ENCODE measurements at places on chromosomes 12 and 14.
A peak's percentile ranks its signal among the peaks of the same experiment; 100 is the strongest.

- DNase-seq: no peak
Observed at GRCh38 chr12:112408621-112409020, 784 bp downstream of the RPL6 start.

- no peak for DNase-seq
Observed at GRCh38 chr14:59292028-59292427, 103.6 kb downstream of the DAAM1 start.

GRCh38 chr12:130655010-130655409, 61.1 kb downstream of the RIMBP2 start:
- no peak for DNase-seq

DNA sequence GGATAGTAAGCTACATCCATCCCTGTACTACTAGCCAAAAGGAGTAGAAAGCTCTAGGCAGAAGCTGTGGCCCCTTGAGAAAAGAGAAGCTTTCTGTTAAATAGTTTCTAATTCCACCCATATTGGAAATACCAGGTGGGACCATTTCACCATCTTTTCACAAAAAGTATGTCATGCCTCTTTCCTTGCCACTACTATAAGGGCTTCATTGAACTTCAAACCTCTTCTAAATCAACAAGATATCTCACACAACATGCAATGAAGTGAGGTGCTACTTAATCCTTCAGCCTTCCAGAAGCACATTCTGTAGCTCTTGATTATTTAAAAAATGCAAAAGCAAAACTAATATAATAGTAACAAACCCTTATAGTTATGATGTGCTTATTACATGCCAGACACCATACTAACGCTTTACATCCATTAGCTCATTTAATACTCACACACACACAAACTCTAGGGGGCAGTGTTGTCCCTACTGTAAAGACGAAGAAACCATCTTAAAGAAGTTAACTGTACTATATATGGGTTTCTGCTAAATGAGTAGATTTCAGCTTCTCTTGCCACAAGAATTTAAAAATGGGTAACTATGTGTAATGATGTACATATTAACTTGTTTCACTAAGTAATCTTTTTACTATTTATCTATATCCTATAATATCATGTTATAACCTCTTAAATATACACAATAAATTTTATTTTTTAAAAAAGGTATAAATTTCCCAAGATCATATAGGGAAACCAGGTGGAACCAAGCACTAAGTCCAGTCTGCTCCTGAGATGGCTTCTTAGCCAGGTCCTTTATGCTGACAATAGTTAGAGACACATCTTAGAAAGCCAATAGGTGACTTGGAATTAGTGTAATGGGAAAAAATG, 124.4 kb downstream of the RPS29 start:
- no peak for DNase-seq

- no peak for DNase-seq
Observed at GRCh38 chr12:55777856-55778255, 34.9 kb downstream of the GDF11 start.

GRCh38 chr14:104877806-104878550, 12.9 kb downstream of the CEP170B start:
- no peak for DNase-seq

GRCh38 chr14:77305696-77306095, 15.0 kb downstream of the POMT2 start:
- peak; percentile 55 for DNase-seq

DNA sequence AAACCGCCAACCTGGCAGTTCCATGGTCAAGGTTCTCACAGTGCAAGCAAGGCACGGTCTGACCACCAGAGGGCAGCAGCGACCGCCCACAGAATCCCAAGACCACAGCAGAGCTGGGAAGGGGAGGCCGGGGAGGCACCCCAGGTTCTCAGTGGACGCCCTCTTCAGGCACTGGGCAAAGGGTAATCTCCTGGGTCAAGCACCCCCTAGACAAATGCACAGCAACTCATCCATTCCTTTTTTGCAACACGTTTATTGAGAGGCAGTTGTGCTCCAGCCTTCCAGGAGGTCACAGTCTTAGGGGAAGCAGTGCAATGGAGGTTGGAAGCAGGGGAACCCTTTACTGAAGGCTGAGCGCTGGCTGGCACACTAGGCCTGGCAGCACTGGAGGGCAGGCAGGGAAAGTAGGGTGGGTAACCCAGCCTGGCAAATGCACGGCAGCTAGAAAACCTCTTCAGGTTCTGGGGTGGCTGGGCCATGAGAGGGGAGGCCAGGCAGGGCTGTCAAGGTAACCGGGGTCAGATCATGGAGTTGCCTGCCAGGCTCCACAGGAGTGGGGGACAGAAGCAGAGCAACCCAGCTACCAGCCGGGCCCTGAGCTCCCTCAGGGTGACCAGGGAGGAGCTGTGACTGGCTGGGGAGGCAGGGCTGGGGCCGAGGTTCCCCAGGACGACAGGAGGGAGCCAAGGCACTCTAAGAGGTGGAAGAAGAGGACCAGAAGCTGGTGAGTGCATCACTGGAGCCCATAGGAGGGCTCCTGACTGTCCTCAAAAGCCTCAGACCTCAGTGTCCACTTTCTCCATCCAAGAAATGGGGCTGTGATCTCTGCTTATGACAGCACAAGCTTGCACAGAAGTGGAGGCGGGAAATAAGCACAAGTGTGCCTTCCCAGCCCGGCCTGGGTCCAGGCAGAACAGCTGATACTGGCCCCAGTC, 1.8 kb upstream of the RHOF start:
- DNase-seq: peak; percentile 88

DNA sequence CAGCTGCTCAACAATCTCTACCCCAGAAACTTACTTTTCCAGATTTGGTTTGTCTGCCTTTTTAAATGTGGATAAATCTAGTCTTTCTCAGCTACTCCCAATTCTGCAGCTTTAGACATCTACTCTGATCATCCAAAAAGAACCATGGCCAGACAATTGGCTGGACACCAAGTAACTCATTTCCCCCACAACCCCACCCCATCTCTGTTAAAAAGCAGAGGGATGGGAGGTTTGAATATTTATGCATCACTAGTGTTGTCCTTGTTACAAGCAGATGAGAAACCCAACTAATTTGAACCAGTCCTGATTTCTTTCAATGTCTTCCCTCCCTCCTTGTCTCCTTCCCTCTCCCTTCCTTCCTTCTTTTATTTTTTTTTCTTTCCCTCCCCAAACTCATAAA, 391.9 kb downstream of the GALC start:
- DNase-seq: no peak

DNA sequence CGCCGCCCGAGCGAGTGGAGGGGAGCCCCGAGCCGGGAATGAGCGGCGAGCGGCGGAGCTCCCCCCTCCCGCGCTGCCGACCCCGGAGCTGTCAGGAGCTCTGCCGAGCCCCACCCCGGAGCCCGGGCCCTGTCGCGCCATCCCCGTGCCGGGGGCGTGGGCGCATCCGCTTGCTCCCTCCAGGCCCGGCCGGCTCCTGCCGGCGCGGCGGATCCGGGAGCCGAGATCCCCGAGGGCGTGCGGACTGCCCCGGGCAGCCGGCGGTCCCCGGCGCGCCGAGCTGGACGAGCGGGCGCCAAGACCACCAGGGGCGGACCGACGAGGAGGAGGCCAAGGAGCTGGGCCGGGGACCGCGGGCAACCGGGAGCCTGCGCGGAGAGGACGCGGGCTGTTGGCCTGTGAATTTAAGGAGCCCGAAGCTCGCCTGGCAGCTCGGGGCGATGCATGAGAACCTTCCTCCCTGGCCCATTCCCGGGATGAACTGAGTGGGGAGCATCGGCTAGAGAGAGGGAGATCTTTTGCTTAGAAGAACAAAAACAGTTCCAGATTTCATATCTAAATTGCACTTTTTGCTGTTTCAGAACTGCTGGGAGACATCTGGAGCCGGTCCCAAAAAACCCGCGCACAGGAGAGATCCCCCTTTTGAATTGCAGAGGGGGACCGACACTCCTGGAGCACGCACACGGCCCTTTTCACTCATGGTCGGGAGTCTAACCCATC, 2.0 kb downstream of the PTHLH start:
- DNase-seq: no peak

- DNase-seq: no peak
Observed at GRCh38 chr12:6367065-6367968, 8.0 kb downstream of the SCNN1A start.

- DNase-seq: no peak
Observed at GRCh38 chr12:64618953-64619590, 8.8 kb downstream of the RASSF3 start.

DNA sequence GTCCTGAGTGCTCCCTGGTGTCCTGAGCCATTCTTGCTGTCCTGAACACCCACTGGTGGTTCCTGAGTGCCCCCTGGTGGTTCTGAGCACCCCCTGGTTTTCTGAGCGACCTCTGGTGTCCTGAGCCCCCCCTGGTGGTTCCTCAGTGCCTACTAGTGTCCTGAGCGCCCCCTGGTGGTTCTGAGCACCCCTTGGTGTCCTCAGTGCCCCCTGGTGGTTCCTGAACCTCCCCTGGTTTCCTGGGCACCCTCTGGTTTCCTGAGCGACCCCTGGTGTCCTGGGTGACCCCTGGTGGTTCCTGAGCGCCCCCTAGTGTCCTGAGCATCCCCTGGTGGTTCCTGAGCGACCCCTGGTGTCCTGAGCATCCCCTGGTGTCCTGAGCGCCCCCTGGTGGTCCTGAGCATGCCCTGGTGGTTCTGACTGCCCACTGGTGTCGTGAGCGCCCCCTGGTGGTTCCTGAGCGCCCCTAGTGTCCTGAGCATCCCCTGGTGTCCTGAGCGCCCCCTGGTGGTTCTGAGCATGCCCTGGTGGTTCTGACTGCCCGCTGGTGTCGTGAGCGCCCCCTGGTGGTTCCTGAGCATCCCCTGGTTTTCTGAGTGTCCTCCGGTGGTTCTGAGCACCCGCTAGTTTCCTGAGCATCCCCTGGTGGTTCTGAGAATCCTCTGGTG, 473.1 kb downstream of the TMEM121 start:
- DNase-seq: no peak

DNA sequence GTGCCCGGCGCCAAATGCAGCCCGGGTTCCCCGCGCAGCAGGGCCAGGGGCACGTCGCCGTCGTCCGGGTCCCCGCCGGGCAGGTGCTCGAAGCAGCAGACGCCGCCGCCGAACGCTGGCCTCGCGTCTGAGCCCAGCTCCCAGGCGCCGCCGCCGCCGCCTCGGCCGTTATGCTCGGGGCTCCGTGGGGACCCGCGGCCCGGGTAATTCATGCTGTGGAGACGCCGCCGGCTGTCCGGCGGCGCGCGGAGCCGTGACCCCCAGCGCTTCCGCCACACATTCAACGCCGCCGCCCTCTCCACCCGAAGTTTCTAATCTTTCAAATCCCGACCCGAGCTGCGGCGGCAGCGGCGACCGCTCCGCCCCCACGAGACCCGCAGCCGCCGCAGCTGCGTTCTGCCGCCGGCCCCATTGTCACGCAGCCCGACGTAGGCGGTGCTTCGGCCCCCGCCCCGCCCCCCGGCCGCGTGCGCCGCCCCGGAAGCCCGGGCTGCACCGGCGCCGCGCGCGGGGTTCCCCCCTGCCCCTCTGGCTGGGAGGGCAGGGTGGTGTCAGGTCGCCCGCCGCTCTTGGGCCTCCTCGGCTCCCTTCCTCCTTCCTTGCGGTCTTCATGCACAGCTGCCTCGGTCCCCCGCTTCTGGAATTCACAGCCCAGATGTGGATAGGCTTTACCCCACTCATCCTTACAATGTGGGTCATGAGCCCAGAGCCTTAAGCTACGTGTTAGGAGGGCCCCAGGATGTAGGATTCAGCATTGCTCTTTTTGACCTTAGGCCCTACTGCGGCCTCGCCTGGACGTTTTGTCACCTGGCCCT, at the start of gene DDHD1:
DDHD1 (minus strand) TSS at position 437 of the 815 bp plus-strand sequence; CDS start at position 212, 225 bp downstream.
- DNase-seq: peak; percentile 58

- DNase-seq: no peak
Observed at GRCh38 chr12:11067514-11067913, 5.4 kb upstream of the TAS2R46 start.

DNA sequence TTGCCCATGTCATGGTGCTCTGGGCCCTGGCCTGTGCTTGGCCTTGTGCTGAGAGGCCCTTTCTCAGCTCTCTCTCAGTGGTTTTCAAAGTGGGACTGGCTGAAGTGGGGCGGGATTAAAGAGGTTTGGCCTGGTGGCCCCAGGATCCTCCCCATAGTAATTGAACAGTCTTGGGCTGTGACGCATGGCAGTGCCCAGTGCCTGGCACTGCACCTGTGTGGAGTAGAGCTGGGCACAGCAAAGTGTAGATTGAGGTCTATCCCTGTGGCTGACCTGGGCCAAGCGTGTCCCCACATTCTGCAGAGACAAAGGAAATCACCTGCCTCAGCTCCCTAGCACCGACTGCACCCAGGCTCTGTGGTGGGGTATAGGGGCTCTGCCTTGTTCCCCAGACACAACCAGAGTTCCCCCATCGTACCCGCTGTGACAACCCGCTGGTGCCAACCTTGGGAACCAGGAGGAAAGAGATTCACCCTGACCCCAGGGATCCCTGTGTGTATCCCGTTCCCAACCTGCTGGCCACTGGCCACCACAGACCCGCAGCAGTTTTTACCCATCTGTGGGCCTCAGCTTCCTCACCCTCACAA, 9.9 kb upstream of the CYP46A1 start:
- no peak for DNase-seq

DNA sequence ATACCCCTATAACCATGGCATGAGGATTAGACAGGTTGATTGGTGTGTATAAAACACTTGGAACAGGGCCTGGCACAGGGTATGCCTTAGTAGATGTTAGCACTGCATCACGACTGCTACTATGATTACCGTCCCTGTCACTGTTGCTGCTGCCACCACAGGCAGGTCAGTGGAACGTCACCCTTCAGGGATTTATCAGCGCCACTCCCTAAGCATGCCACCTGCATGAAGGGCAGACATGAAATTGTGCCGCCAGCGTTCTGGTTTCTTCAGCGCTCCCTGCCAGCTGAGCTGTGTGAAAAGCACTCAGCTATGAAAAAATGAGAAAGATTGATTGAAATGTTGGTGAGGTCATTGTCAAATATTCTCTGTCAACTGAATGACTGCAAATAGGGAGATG, 477.0 kb downstream of the DPF3 start:
- no peak for DNase-seq

DNA sequence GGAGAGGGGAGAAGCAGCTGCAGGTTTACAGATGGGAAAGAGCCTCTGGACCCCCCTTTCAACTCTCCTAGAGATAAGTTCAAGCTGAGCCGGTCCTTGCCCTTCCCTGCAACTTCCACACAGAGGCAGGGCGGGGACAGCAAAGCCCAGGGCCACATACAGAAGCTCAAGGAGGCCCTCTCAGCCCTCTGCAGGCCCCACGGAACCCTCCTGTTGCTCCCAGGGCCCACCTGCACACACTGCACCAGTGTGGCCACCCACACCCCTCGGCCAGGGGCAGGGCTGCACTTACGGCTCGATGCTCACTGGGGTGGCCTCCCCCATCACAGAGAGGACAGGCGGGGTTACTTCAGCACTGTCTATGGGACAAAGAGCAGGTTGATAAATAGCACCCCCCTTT, 13.0 kb upstream of the PNMA1 start:
- no peak for DNase-seq

- DNase-seq: no peak
Observed at GRCh38 chr14:36585100-36585499, 2.7 kb upstream of the NKX2-8 start.

GRCh38 chr14:58118097-58118815, 33.8 kb downstream of the ARMH4 start:
- DNase-seq: no peak

- DNase-seq: no peak
Observed at GRCh38 chr12:15834575-15834974, 45.4 kb upstream of the EPS8 start.
